ENCODE measurements at places on chromosomes 11 and 22.

DNA sequence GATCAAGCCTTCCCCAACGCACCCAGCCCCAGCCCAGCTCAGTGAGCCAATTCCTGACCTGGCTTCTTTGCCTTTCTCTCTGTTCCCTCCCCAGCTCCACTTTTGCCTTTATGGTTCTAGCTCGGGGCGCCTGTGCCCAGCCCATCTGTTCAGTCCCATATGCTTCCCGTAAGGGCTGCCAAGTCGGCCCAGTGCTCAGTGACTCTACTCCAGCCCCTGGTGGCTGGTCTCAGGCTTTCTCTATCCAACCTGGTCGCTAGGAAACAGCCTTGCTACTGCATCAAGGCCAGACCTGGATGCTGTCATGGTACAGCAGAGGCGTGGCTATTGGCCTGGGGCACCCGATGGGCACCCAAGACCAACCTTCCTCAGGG is 178.0 kb downstream of the DSCAML1 start:
- DNase-seq, result no peak

DNA sequence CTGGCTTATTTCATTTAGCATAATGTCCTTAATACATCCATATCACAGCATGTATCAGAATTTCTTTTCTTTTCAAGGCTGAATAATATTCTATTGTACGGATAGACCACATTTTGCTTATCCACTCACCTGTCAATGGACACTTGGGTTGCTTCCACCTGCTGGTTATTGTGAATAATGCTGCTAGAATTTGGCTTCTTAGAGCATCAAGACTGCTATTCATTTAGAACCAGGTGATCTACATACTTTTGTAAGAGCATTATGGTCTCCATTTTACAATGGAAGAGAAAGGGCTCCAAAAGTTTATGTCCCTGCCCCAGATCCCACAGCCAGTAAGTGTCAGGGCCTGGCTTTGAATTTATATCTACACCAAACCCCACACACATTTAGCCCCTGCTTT is 100.7 kb upstream of the CD82 start:
- no peak for DNase-seq

- DNase-seq, result no peak
These were observed 64.2 kb downstream of the KREMEN1 start for GRCh38 chr22:29136782-29137700.

- no peak for DNase-seq
These were observed 10.5 kb upstream of the MCHR1 start for GRCh38 chr22:40668611-40669411.

GRCh38 chr11:12165237-12165875 is 55.0 kb downstream of the MICAL2 start:
- DNase-seq, result no peak

DNA sequence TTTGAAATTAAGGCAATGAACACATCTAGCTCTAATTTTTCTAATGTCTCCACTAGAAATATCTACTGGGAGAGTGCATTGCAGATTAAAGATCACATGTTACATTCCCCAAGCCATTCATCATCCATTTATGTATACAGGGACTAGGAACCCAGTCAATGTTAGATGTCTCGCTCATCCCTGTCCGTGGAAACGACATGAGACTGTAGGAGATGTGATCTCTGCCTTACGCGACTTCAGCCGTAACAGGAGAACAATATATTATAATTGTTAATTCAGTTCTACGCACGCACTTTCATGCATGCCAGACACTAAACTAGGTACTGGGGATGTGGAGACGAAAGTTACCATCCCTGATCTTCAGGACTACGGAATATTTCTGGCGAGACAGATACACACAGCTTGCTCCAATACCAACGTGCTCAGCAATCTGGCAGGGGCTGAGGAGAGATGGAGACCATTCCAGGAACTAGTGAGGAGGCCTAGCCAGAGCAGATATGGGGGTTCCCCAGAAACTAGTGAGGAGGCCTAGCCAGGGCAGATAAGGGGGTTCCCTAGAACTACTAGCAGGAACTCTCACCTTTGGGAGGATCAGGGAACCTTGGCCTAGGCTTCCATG is 706 bp downstream of the DCPS start:
- no peak for DNase-seq

- DNase-seq, result no peak
These were observed 22.7 kb downstream of the KCNJ4 start for GRCh38 chr22:38432264-38432663.

All from retinal pigment epithelial cell (primary cell).